T-helper 2 cell treated with Interferon-gamma antibody and Interleukin-4, amounts not matched to agents 100 ng/mL and 5 ng/mL, for 36 hours (primary cell): ENCODE measurements at places on chromosomes 1 and 21. TPM values are rescaled to one million over a fixed set of nuclear protein-coding genes. Genes with fewer than 3 reads are reported as not detected.

The GSTM5 gene
- 0.14 and 0.18 TPM in 2 replicates for total RNA-seq

The SYTL1 gene
- total RNA-seq: 83.6 and 90.1 TPM in 2 replicates

The CFAP57 gene
- total RNA-seq: not detected in 2 replicates

The C8A gene
- total RNA-seq: not detected in 2 replicates

The PRKAA2 gene
- not detected in 2 replicates for total RNA-seq

The PLA2G2C gene
- 0.57 TPM in 1 of 2 replicates, not detected in the other for total RNA-seq

The RAB29 gene
- 42.1 and 44.9 TPM in 2 replicates for total RNA-seq

The LIPI gene
- not detected in 2 replicates for total RNA-seq

The RXRG gene
- not detected in 2 replicates for total RNA-seq

The SAMD13 gene
- 0.36 TPM in 1 of 2 replicates, not detected in the other for total RNA-seq

The GJA9 gene
- not detected in 2 replicates for total RNA-seq

The NUP210L gene
- total RNA-seq: 0.05 and 0.09 TPM in 2 replicates

The HRNR gene
- total RNA-seq: not detected in 2 replicates

The KLF17 gene
- not detected in 2 replicates for total RNA-seq

The KIF2C gene
- total RNA-seq: 89.3 and 89.7 TPM in 2 replicates
